ENCODE measurements at places on chromosomes 4 and X.

DNA sequence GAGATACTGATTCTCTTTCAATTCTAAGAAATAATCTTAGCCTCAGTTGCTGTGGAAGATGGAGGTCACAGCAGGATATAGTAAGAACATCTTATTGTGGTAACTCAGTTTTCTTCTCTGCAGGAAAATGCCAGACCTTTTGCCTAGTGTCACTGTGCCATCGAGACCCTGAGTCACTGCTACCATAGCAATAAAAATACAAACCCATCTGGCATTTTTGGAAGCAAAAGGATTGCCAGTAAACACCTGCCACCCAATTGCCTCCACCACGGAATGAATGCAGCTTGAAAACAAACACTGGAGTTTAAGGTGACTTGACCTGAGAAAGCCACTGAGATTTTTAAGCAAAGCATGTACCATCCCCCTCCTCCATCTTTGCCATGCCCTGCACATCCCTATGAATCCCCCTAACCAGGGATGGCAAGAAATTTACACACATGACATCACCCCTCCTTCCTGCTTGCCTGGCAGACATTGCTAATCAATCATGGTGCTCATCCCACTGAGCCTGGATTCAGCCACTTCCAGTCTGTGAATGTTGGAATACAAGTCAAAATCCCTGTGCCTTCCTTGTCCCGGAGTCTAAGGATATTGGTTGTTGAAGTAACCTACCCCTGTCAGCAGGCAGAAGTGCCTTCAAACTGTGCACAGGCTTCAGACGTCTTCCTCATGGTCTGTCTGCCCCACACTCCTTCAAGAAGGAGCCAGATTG is 59.6 kb upstream of the MAMLD1 start:
- DNase-seq: no peak

GRCh38 chr4:42488114-42488513 is 90.8 kb downstream of the SHISA3 start:
- DNase-seq: no peak

DNA sequence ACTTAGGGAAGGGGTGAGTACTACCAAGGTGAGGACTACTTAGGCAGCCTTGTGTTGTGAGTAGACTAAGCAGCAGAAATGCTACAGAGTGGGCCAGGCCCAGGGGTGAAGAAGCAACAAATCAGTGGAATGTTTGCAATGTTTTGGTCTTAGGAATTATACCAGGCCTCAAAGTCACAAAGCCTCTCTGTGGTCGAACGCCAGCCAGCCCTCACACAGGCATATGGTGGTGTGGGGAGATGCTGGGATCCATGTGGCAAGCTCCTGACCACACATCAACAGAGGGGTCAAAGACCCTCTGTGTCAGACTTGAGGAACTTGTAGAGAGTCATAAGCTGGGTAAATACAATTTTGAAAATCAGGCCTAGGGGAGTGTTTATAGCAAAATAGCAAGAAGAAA is 153.8 kb upstream of the KLF3 start:
- DNase-seq: no peak

DNA sequence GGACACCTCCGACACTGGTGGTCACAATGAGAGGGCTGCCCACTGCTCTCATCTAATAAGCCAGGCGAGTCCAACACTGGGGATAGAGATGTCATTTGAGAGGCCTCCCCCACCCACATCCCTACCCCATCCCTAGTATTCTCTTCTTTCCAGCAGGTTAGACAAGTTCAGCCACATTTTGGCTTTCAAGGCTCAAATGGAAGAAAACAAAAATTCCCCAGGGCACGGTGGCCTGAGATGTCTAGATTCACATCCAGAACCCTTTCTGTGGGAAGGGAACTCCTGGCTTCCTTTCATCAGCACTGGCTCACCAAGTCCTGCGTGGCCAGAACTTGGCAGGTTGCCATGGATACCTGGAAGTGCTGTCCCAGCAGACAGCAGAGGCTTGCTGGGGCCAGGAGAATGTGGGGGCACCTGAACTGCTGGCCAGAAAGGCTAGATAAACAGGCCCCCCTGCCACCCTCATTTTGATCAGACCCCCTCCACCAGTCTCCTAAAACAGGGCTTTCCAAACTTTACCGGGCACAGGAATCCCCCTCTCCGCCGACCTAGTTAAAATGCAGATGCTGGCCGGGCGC is 1.3 kb upstream of the NYX start:
- no peak for DNase-seq

- DNase-seq: no peak
These were observed 142.8 kb upstream of the RAI2 start for GRCh38 chrX:18003876-18004275.

DNA sequence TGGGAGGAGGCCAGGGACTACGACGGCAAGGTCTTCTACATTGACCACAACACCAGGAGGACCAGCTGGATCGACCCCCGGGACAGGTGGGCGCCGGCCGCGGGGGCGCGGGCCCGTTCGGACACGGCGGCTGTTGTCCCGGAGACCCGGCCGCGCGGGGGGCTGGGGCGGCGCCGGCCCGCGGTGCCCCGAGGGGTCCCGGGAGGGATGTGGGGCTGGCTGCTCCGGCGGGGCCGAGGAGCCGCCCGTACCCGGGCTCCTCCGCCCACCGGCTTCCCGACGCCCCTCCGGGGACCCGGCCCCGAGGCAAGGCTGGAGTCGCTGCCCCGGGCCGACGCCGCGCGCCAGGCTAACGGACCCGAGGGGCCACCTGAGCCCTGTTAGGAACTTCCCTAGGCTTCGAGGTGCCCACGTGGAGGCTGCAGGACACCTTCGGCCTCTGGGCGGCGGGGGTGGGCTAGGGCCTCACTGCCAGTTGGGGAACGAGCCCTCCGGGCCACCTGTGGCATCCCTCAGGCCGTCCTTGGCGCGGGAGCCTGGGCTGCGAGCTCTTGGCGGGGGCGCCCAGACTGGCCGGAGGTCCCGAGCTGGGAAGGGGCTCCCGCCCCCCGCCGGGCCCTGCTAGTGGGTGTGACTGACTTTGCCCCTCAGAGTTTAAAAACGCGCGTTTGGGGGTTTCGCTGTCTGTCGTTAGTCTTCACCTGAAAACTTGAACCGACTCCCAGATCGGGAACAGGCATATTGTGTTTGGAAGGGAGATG is 660 bp downstream of the WWC2 start:
- DNase-seq: no peak

DNA sequence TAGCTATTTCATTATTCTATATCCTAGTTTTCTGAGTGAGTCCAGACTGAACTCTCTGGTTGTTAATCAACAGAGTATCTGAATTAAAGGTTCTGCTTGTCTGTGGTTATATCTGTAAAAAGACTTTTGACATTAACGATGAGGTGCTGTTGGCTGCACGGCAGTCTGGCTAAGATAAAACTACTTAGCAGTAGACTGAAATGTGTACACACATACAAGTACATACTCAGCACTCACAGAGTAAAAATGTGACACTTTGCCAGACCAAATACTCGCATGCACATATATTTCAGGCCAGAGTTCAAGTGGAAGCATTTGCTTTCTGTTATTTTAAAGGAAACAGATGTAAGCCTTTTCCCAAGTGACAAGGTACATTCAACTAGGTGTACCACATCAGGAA is 80.5 kb downstream of the PRDM5 start:
- DNase-seq: no peak

DNA sequence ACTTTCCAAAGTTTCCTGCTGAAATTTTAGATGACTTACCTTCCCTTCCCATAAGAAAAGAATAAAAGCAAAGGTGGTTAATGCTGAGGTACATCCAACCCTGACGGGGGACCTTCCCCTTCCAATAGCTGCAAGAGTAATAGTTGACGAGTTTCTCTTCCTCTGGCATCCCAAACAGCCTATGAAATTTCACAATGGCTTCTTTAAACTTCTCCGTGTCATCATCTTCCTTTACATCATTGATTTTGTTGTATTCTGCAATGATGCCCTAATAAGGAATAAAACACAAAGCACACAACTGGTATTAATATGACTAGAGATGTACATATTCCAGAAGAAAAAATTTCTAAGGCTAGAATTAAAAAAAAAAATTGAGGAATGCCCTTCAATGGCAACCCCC is 76.6 kb downstream of the TBC1D9 start:
- DNase-seq: no peak

GRCh38 chrX:73615022-73615421 is 52.0 kb downstream of the CHIC1 start:
- DNase-seq: no peak

DNA sequence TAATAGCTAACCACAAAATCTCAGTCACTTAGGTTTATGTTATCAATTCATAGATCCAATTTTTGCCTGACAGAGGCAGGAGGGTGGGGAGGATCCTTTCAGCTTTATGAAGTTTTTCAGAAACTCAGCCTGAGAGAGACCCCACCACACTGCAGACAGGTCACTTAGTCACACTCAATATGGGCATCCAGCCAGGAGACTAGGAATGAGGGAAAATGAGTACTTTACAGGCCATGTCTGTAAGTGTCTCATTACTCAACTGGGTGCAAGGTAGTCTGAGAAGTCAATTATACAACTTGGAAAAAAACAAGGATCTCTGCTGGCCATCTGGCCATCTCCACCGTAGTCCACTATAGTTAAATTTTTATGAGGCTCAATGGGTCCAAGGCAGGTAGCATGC is 365.9 kb downstream of the INPP4B start:
- no peak for DNase-seq

- no peak for DNase-seq
These were observed 234.1 kb downstream of the DHRSX start for GRCh38 chrX:2266445-2267349.

- no peak for DNase-seq
These were observed 16.9 kb downstream of the NKX3-2 start for GRCh38 chr4:13527192-13527980.

GRCh38 chr4:169128902-169129301 is 118.8 kb upstream of the CBR4 start:
- no peak for DNase-seq

DNA sequence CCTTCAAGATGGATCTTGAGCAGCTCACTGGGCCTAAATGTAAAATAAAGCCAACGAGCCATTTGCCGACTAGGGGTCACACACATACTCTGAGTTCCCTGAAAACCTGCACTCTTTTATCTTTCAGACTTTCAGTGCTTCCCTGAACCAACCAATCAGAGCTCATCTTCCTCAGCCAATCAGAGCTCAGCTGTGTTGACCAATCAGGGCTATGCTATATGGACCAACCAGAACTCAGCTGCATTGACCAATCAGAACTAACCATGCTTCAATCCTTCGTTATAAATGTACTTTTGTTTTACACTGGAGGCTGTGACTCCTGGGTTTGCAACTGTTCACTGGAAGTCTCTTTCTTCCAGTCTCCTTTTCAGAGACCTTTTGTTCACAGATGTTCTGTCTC is 19.3 kb downstream of the SLC25A53 start:
- no peak for DNase-seq

Measured in smooth muscle cell of the brain vasculature (primary cell).